Thoracic aorta (tissue), 2 donors: ENCODE measurements at places on chromosomes 1 and 21. TPM values are rescaled to one million over a fixed set of nuclear protein-coding genes. Genes with fewer than 3 reads are reported as not detected.

- H3K4me3 ChIP-seq = no peak overlapping the region
- no peak for DNase-seq
- no peaks in the 10 kb centered on the region for H3K27me3 ChIP-seq
- H3K4me1 ChIP-seq = peaks cover 20% of the 10 kb centered on the region
- no peak overlapping the region for H3K27ac ChIP-seq
Observed at GRCh38 chr1:170580636-170581440, 48.9 kb downstream of the GORAB start.

DNA sequence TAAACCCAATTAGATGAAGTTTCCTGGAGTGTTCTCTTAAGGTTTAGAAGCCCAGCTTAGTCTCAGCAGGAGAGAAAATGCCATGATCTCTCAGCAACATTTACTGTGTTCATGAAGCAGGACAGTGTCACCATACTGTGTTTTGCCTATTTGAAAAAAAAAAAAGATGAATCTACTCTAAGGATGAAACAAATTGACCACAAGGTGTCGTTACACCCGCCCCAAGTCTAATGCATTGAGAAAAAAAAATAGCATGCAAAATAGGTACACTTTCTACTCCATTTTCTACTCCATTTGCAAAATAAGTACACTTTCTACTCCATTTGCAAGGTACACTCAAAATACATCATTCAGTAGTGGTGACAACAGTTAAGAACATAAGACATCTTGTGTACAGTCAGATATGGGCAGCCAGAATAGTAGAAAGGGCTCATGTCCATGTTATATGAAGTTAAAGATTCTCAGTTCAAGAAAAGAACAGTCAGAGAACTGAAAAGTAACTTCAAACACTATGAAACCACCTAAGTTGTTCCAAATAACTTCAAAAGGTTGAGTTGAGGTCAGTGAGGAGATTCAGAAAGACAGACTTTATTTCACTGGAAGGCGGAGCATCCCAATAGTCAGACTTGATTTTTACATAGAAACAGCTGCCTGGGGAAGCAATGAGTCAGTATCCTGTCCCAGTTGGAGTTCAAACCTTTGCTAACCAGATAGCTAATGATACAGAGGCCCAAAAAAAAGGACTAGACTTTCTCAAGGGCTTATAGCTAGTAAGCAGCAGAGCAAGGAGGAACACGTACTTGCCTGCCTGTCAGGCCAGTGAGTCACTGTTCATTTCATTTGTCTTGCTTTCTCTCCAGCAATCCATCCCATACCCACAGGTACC is 13.3 kb downstream of the PLPPR5 start:
- H3K4me1 ChIP-seq = no peaks in the 10 kb centered on the region
- DNase-seq = no peak
- H3K27ac ChIP-seq = no peak overlapping the region
- no peak overlapping the region for H3K4me3 ChIP-seq
- H3K36me3 ChIP-seq = no peaks in the 10 kb centered on the region
- H3K27me3 ChIP-seq = no peaks in the 10 kb centered on the region

GRCh38 chr1:13918862-13919261 is 218.9 kb downstream of the PRDM2 start:
- H3K4me1 ChIP-seq = no peaks in the 10 kb centered on the region
- H3K27me3 ChIP-seq = no peaks in the 10 kb centered on the region
- H3K4me3 ChIP-seq = no peak overlapping the region

DNA sequence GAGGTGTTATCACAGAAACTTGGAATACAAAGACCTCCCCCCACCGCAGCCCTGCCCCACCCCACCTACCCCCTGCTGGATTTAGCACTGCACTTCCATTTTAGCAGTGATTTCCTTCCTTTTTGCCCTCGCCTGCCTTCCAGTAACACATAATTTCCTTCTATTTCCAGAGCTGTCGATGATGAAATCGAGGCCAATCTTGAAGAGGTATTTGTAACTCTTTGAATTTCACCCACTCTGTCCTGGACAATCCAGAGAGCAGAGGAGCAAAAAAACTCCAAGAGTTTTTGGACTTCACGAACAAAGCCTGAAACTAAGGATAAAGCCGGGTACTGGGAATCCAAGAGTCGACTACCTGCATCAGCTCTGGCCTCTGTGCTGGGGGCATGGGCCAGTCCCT is 49.1 kb downstream of the CAPN2 start:
- H3K27me3 ChIP-seq = no peaks in the 10 kb centered on the region
- H3K4me3 ChIP-seq = no peak overlapping the region
- H3K36me3 ChIP-seq = peaks cover 87% of the 10 kb centered on the region

DNA sequence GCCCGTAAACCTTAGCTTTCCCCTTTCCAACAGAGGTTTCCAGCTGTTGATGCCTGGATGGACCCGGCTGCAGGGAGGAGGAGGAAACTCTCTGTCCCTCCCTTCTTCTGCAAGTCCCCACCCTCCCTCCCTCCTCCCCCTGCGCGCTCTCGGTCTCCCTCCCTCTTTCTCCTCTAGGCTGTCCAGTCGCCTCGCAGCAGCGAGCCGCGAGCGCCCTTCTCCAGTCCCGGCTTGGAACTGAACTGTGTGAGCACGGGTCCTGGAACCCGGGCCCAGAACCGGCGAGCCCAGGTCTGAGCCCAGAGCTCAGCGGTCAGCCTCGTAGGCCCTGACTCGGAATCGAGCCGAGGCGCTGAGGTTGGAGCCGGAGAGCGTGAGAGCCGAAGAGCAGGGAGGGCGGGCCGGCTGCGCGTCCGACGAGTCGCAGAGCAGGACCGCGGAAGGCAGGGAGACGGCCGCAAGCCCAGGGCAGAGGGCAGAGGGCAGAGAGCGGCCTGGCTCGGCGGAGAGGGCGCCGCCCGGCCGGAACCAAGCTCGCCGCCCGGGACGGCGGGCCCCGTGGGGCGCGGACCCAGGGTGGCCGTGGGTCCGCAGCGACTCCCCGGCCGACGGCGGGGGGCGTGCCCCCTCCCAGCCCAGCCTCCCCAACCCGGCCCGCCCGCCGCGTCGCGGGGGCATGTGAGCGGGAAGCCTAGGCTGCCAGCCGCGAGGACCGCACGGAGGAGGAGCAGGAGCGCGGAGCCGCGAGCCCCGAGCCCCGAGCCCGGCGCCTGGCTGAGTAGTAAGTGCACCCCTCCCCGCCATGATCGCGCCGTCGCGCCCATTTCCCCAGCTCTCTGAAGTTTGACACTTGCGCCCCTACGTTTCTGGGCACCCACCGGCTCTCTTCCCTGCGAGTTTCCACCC is at the start of gene SOX13:
Gene SOX13, plus strand, starts transcription at position 185 of the 906 bp plus-strand sequence. CDS start 39,801 bp downstream, outside the sequence.
- peak within 1 kb of the TSS; percentile 79 for H3K27ac ChIP-seq
- no peaks in the 10 kb centered on the region for H3K36me3 ChIP-seq

- H3K36me3 ChIP-seq = no peaks in the 10 kb centered on the region
- no peak for DNase-seq
- no peaks in the 10 kb centered on the region for H3K4me1 ChIP-seq
- H3K27ac ChIP-seq = no peak overlapping the region
- no peak overlapping the region for H3K4me3 ChIP-seq
- H3K27me3 ChIP-seq = no peaks in the 10 kb centered on the region
Observed at GRCh38 chr1:212421165-212421564, 6.5 kb upstream of the PACC1 start.

GRCh38 chr1:218488986-218489385 is 143.8 kb downstream of the TGFB2 start:
- peaks cover 10% of the 10 kb centered on the region for H3K4me1 ChIP-seq
- H3K27ac ChIP-seq = no peak overlapping the region
- H3K27me3 ChIP-seq = no peaks in the 10 kb centered on the region
- DNase-seq = no peak
- no peaks in the 10 kb centered on the region for H3K36me3 ChIP-seq
- H3K4me3 ChIP-seq = no peak overlapping the region

DNA sequence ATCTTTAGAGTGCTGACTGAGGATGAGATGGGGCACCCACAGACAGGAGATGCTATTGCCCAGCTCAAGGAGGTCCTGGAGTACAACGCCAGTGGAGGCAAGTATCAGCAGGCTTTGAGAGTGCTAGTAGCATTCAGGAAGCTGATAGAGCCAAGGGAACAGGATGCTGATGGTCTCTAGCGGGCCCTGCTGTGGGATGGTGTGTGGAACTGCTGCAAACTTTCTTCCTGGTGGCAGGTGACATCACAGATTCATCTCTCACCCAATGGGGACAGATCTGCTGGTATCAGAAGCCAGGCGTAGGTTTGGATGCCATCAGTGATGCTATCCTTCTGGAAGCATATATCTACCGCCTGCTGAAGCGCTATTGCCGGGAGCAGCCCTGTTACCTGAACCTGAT is 609.8 kb upstream of the NCAM2 start:
- no peak overlapping the region for H3K27ac ChIP-seq
- no peak for DNase-seq
- H3K4me3 ChIP-seq = no peak overlapping the region
- no peaks in the 10 kb centered on the region for H3K27me3 ChIP-seq
- no peaks in the 10 kb centered on the region for H3K36me3 ChIP-seq

RIMS3 gene
- total RNA-seq = 18.1 TPM
